Fibroblast of skin of right biceps (primary cell): ENCODE measurements at places on chromosomes 4 and X.

- DNase-seq = no peak
These were observed 95.0 kb upstream of the SLC34A2 start for GRCh38 chr4:25560605-25561004.

GRCh38 chr4:166073783-166074182 lies 200.7 kb downstream of the TLL1 start:
- no peak for DNase-seq

GRCh38 chr4:20137176-20137575 lies 114.5 kb upstream of the SLIT2 start:
- peak; percentile 78 for DNase-seq

GRCh38 chrX:154378059-154378798 lies 866 bp upstream of the EMD start:
- peak; percentile 60 for DNase-seq

DNA sequence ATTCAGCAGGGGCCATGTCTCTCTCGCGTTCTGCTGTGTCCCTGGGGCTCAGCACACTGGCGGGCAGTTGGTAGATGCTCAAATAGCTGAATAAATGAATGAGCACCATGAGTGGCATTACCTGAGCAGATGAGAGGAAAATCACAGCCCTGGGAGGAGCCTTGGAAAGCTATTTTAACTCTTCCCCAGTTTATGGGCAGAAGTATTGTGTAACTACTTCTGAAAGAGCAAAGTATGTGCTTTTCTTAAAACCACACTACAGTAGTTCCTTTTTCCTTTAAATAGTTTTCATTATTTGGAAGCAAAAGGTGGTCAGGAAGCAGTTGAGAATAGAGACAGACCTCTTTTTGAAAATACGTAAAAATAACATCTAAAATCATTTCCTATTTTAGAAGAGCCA lies 3.0 kb upstream of the PLAC1 start:
- no peak for DNase-seq
